RWPE1 (cell line): ENCODE measurements at places on chromosomes 4 and X.

- peak; percentile 46 for DNase-seq
These were observed 446 bp upstream of the UBE2A start for GRCh38 chrX:119573840-119574393.

DNA sequence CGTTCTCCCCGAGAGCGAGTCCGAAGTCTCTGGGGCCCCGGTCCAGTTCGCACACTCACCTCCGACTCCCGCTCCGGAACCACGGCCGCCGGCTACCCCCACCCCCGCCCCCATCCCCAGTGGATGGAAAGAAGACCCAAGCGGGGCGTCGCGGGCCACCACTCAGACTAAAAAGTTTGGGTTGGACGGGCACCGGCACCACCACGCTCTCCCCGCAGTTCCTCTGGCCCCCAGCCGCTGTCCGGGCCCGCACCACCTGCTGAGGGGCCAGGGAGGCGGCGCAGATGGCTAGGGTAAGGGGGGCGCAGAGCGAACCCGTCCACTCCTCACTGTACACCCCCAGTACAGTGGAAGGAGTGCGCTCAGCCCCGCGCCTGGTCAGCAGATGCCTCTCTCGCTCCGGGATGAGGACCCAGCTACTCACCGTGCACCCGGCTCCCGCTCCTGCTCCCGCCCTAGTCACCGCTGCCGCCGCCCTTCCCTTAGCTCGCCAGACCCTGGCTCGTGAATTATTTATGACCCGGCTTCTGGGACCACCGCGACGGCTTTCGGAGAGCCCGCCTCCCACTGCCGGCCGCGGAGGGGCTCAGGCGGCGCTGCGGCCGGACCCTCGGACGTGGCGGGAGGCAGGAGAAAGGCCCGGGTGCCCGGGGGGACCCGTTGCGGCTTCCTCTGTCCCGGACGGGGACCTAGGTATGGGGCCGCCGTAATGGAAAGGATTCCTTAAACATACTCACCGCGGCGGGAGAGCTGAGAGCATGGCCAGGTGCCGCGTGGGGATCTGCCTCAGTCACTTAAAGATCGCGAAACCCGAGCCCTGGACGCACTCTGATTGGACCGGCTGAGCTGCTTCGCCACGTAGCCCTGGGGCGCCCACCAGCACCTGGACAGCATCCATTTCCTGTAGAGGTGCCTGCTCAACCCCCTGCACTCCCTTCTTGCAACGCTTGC lies at the start of gene PROM1:
Gene PROM1 (minus strand): TSS at position 783 of the 951 bp plus-strand sequence. CDS start 8,117 bp downstream, outside the sequence.
- no peak for DNase-seq

DNA sequence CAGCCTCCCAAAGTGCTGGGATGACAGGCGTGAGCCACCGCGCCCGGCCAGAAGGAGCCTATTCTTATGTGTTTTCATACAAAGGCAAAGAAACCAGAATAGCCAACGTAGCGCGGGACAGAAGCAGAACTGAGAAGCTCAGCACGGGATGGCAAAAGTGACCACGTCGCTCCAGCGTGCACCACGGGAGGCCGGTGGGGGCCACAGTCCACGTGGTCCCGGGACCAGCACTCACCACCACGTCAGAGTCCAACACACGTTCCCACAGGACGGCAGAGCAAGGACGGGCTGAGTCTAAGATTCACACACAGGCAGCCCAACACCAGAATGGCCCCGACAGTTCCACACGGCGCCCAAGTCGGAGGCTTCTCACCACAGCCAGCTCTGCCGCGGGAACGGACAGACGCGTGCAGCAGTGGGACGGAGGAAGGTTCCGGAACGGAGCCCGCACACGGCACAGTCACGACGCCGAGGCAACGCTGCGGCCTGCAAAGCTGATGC lies 18.8 kb upstream of the GTPBP6 start:
- DNase-seq, result no peak

GRCh38 chrX:16213961-16214360 lies 46.7 kb downstream of the MAGEB17 start:
- no peak for DNase-seq

DNA sequence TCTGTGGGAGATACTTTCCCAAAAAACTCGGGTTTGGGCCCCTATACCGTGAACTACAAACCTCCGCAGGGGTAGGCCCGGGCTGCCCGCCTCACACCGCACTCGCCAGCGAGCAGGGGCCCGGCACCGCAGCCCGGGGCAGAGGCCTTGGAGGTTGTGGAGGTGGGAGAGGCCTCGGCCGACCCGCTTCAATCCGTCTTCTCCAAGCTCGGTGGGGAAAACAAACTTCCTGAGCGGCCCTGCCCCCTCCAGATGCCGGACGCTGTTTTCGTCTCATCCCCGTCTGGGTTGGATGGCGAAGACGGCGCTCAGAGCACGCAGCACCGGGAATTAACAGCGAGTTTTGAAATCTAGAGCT lies 442 bp upstream of the MCUB start:
- peak; percentile 38 for DNase-seq

GRCh38 chr4:123216946-123217345 lies 179.6 kb upstream of the SPRY1 start:
- DNase-seq, result no peak

DNA sequence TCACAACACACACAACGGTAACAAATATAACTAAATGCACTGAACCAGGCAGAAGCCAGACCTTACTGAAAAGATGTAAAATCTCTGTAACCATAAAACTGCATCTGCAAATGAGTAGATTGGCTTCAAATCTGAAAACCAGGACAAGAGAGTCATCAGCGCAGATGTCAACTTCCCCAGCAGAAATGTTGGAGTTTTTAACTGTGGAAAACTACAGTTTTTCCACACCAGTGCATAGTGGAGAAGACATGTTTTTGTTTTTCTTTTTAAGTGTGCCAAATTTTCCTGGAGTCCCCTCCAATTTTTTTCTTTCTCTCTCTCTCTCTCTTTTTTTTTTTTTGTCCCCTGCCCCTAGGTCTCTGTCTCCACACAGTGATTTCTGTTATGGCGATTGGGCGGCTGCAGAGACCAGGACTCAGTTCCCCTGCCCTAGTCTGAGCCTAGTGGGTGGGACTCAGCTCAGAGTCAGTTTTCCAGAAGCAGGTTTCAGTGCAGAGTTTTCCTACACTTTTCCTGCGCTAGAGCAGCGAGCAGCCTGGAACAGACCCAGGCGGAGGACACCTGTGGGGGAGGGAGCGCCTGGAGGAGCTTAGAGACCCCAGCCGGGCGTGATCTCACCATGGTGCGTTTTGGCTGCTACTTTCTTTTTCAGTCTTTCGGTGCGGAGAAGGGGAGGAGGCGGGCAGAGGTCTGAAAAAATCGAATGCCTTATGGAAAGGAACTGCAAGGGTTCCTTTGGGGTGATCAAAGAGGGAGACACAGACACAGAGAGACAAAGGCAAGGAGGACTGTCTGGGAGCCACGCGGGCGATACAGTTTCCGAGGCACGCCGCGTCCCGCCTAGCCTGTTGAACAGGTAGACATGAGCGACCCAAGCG lies at the start of gene GUCY1A1:
Gene GUCY1A1 (plus strand): TSS at position 505 of the 878 bp plus-strand sequence. CDS start 30,020 bp downstream, outside the sequence.
- no peak for DNase-seq

- peak; percentile 28 for DNase-seq
These were observed 3.0 kb upstream of the CITED1 start for GRCh38 chrX:72308566-72309296.

GRCh38 chr4:124890522-124890921 lies 178.0 kb upstream of the ANKRD50 start:
- no peak for DNase-seq

- no peak for DNase-seq
These were observed 210.9 kb downstream of the FRMPD4 start for GRCh38 chrX:12349201-12349600.

DNA sequence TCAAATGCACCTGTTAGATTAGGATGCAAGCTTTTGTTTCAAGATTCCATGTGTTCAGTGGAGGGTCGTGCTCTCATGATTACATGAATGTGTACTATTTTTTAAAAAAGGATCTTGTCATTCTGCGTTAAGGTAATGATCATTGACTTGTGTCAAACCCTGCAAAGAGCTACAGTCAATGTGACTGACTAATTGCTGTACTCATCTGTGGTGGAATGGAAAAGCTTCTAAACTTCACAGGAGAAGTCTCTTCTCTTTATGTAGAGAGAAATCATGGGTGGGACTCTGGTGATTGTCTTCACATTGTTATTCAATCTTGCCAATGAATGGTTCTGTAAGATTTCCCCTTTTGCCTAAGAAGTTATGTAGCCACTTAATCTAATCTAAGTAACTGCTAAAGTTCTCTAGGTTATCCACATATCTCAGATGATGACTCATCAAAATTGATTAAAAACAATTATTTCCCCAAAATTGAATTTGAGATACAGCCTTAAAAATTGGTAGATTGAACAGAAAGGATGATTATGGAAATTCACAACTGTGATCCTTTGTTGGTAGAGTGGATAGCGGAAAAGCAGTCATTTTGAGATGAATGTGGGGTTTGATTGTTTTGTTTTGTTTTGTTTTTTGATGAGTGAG lies 6.7 kb downstream of the MAGEE1 start:
- DNase-seq, result no peak

DNA sequence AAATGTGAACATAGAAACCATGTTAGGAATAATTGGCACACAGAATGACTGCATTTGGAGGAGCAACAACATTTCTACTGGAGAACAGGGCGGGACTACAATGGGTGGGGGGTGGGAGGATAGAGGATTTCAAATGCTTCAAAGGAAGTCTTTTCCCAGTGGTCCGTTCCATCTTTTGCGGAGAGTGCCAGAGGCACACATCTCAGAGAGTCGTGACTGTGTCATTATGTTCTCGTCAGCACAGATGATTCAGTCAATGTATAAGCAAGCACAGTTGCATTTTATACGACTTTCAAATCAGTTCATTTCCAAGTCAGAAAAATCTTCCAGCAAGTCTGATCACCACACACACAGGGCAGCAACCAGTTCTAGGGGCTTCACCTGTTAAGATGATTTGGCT lies 22.7 kb upstream of the GPR50 start:
- no peak for DNase-seq

DNA sequence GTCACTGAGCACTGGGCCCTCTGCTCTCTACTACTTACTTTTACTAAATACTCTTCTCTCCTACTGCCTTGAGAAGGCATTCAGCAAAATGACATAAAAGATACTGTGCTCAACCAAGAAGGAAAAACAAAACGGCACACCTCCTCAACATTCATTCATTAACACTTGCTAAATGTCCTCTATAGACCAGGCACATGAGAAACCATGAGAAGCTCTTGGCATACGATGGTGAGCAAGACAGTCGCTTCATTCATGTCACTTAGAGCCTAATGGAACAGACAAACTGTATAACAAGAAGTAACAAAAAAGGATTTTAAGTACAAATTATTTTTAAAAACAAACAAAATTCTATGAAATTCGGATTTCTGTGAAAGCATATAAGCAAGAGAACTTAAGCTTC lies 38.7 kb downstream of the COL25A1 start:
- DNase-seq, result no peak

DNA sequence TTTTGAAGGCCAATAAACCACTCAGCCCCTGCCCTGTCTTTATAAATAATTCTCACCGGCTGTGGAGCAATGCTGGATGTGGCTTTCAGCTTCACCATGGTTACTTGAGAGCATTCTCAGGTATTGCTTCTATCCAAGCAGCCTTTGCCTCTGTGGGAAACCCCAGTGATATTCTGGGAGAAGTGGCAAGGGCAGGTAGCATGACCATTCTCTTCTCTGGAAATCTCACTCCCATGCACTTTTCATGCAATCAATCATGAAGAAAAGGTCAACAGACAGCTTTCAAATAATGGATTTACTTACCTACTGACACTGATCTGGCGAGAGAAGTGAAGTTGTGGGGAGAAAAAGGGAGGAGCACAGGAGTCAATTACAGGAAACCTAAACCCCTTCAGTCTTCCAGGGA lies 49.5 kb downstream of the UNC5C start:
- no peak for DNase-seq

- DNase-seq, result no peak
These were observed 209.5 kb downstream of the HS6ST2 start for GRCh38 chrX:132748909-132749308.

DNA sequence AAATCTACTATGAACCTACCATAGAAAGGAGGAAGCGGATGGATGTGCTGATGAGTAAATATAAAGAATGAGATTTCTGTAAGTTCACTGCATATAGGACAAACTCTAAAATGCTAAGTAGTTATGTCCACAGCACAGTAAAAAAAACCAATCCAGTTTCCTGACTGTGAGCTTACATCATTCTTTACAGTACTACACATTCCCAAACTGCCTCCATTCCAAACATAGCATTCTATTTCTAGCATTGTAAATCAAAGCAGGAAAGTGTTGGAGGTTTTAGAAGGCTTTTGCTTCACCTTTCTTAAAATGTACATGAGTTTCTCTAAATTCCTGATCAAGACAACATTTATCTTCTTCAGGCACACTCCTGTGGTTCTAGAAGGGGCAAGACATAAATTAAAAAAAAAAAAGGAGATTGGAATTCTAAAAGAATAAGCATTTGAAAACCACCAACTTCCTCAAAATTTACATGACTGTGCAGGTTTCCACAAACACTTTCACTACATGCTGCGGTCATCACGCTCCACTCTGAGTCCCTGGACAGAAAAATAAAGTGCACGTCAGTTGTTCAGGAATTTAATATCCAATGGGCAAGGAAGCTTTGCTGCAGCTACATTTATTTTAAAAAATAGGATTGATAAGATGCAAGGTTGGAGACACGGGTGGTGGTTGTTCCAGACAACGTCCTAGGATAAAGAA lies 297.6 kb upstream of the STS start:
- no peak for DNase-seq

DNA sequence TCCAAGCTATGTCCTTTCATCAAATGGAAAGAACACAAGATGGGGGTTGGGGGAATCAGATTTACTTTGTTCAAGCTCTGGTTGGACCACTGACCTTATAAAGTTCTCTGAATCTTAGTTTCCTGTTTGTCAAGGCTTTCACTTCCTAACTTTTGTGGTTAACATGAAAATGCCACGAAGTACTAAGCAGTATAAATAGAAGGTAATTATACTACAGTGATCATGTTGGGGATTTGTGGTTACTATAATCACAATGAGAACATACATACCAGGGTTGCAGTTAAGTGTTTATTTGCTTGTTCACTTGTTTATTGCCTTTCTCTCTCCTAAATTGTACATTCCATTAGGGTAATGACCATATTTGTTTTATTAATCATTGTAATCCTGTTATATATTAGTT lies 53.2 kb downstream of the SPRY1 start:
- peak; percentile 4 for DNase-seq

DNA sequence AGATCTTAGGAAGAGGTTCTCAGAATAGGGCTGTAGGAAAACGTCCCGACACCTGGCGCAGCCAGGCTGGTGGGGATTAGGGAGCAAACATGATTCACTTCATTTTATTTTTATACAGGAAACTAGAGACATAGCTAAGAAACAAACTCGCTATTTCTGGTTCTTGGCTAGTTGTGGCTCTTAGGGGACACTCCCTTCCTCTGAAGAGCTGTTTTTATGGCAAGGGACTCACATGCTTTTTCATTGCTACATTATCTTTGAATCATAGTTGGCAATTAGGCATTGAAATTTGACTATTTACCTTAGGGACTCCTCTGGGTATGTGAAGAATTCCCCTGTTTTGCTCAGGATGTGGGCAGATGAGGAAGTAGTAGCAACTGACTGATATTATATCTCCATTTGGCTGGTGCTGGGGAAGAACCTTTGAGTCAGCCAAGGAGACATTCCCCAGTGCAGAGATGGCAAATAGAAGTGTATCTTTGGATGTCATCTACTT lies 174.5 kb downstream of the SMIM20 start:
- DNase-seq, result peak; percentile 57
